ENCODE measurements at places on chromosomes 16 and 17.

GRCh38 chr16:69311533-69312387 lies 610 bp downstream of the VPS4A start:
- no peak for DNase-seq

DNA sequence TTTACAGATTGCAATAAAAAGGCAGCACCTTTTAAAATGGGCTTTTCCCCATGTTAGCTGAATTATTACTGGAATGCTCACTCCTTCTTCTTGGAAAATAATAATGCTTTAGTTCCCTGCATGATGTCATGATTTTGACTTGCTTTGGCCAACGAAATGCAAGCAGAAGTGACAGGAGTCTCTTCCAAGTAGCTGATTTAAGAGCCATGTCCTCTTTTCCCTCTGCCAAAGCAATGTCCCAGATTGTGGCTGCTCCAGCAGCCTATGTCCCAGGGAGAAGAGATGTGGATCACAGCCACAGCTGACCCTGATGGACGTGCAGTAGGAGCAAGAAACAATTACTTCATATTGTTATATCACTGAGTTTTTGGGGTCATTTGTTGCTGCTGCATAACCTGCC lies 246.6 kb downstream of the HAPSTR1 start:
- no peak for DNase-seq

- no peak for DNase-seq
These were observed 5.4 kb upstream of the CSNK1D start for GRCh38 chr17:82278786-82279391.

DNA sequence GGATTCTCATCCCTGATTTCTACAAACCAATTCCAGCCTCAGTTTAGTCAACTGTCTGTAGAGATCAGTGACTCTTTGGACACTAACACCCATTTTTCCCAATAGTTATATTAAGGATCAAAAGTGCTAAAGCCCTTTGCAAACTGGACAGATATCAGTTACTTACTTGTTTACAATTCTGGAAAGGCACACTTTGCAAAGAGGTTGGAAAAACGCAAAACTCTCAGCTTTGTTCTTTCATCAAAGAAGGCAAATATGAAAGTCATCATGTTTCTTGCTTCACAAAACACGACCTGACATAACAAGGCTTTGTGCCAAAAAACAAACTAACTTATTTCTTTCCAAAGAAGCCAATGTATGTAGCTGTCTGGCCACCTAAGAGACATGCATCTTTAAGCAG lies 26.1 kb upstream of the VAT1L start:
- no peak for DNase-seq

DNA sequence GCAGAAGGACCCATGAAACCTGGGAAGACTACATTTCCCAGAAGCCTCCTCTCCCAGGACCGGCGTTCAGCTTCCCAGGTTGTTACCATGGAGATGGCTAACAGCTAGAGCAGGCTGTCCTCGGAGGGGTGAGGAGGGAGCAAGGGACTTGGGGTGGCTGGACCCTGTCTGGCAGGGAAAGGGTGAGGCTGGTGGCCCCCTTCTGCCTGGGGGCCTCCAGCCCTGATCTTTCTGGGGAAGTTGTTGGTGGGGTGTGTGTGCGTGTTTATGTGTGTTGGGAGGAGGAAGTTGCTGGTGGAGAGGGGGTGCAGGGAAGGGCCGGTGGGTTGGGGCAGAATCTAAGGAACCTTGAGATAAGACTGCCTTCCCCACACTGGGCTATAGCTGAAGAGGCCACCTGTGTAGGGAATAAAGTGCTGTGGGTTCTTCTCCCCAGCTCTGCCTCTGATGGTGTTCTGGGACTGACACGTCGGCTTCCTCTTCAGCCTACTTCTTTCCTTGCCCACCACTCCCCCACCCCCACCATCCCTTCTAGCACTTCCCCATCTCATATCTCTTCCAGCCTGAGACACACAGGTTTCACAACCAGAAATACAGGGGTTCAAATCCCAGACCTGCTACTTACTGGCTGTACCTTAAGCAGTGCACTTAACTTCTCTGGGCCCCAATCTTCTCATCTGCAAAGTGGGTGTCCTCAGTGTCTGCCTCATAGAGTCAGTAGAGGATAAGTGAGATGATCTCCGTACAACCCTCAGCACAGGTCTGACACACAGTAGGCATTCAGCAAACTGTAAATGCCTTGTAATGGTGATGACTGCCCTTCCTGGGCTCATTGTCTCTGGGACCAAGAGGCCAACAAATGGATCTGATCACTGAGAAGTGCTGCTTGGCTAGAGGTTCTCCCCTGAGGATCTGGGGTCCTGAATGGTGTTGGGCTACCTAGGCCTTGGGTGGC lies at the start of gene DRC7:
TSS of gene DRC7 (plus strand) at position 82 of the 955 bp plus-strand sequence. CDS start 3,144 bp downstream, outside the sequence.
- DNase-seq = no peak

- DNase-seq = no peak
These were observed 34.3 kb downstream of the VPS35L start for GRCh38 chr16:19589771-19590302.

GRCh38 chr17:61066062-61066461 lies 333.6 kb upstream of the TBX2 start:
- no peak for DNase-seq

GRCh38 chr17:30340801-30341356 lies 7.0 kb upstream of the TMIGD1 start:
- DNase-seq = no peak

- no peak for DNase-seq
These were observed 249.0 kb downstream of the BCAS3 start for GRCh38 chr17:60926466-60927183.

DNA sequence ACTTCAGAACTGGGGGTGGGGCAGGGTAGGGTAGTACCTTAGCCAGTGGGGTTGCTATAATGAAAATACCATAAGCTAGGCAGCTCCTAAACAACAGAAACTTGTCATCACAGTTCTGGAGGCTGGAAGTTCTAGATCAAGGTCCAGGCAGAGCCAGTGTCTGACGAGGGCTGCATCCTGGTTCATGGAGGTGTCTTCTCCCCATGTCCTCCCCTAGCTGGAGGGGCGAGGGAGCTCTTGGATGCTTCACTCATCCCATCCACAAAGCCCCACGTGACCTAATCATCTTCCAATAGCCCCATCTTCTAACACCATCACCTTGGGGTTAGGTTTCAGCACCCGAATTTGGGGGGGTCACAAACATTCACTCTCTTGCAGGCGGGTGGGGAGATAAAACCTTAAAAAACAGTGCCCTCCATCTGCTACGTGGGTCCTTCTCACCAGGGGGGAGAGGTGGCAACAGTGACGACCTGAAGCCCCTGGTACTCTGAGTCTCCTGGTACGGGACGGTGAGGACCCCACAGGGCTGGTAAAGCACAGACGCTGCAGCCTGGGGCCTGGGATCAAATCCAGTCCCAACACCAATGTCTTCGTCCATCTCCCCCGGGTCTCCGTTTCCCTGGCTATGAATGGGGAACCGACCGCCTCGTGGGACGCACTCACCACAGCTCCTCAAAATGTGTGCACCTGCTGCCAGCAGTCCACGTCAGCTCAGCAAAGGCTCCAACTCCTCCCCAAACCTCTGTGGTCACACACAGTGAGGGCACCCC lies 22.8 kb downstream of the RAB40B start:
- DNase-seq = no peak

- DNase-seq = no peak
These were observed 32.1 kb downstream of the MAP1LC3B start for GRCh38 chr16:87424266-87424665.

DNA sequence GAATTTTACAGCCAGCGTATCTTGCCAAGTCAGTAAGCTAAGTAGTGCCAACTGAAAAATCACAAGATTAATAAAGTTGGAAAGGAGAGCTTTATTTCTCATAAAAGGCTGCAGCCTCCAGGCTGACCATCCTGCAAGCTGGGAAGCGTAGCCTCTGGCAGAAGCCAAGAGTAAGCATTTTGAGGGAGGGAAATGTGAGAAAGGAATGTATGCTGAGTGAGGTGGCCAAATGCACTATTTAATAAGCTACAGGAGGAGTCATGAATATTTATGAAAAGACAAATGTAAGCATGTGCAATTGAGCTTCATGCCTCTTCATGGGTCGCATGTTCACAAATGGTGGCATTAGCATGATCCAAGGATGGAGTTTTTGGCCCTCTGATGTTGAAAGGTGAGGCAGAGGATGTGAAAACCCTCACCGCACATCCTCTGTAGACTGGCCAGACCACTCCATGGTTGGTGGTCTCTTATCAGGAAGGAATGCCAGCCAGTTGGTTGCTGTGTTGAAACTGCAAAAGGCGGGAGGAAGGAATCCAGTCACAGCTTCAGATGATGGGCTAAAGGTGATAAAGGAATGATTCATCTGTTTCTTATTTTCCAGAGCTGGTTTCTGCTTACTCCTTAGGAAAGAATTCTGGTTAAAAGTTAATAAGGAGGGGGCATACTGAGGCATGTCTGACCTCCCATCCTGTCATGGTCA lies 9.2 kb downstream of the KRT33B start:
- DNase-seq = no peak

DNA sequence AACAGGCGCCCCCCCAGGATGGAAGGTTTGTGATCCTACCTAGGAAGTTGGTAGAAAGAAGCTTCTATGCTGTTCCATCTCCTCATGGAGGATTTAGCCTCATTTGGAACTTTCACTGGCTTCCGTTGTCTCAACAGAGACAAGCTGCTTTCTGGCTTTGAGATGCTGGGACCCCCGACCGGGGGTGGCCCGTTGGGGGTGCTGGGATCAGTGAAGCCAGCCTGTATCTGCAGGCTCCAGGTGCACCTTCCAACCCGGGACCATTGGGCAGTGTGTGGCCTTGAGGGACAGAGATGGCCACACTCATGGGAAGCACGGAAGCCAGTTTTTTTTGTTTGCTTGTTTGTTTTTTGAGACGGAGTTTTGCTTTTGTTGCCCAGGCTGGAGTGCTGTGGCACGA lies 15.4 kb downstream of the CIBAR2 start:
- DNase-seq = no peak
